T-helper 9 cell (primary cell): ENCODE measurements at places on chromosomes 6 and 20.

DNA sequence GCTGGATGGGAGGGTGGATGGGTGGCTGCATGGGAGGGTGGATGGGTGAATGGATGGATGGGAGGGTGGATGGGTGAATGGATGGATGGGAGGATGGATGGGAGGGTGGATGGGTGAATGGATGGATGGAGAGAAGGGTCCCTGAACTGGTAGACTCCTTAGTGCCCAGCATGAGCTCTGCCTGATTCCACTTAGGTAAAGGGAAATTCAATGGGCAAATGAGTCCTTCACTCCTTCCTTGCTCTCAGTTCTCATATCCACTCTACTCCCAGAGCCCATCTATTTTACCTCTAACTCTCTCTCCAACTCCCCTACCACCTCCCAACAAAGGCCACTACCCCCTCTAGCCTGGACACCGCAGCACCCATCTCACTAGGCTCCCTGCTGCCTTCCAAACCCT lies 29.2 kb upstream of the NOL4L start:
- no peak for DNase-seq

DNA sequence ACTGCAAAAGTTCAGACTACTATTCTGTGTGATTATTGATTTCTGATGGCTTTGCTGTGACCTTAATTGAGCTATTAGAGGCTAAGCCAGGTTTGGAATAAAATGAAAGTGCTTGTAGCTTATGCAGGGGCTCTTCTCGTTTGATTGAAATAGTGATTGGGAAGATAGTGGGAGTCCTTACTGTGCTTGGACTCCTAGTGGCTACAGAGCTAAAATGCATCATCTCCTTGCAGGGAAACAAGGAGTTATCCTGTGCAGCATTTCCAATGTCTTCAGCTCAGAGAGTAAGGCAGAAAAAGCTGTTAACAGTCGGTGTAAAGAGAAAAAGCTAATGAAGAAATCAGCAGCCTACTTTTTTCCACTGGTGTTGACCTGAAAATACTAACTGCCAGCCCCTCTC lies 173.5 kb downstream of the SLC35F1 start:
- no peak for DNase-seq

- no peak for DNase-seq
Measured at GRCh38 chr6:105022416-105022815, 65.5 kb downstream of the LIN28B start.

- no peak for DNase-seq
Measured at GRCh38 chr20:24734139-24734538, 214.9 kb upstream of the CST7 start.
